ENCODE measurements at places on chromosomes 13 and 19. TPM values are rescaled to one million over a fixed set of nuclear protein-coding genes. Genes with fewer than 3 reads are reported as not detected.

The GSX1 gene
- not detected for total RNA-seq

The ANGPTL4 gene
- 4.4 TPM for total RNA-seq

The OR4F17 gene
- total RNA-seq, result not detected

The ZNF534 gene
- 0.20 TPM for total RNA-seq

The ZNF441 gene
- 26.4 TPM for total RNA-seq

The ZNF296 gene
- total RNA-seq, result 3.8 TPM

The ATP4B gene
- total RNA-seq, result not detected

The SLC27A5 gene
- 7.9 TPM for total RNA-seq

The GARIN5A gene
- 2.7 TPM for total RNA-seq

GRCh38 chr19:4448147-4448985 lies 9.2 kb downstream of the UBXN6 start:
- no peak for DNase-seq
- no peaks in the 10 kb centered on the region for H3K27me3 ChIP-seq
- no peak overlapping the region for H3K4me3 ChIP-seq
- H3K36me3 ChIP-seq, result peaks cover 83% of the 10 kb centered on the region
- H3K27ac ChIP-seq, result no peak overlapping the region

DNA sequence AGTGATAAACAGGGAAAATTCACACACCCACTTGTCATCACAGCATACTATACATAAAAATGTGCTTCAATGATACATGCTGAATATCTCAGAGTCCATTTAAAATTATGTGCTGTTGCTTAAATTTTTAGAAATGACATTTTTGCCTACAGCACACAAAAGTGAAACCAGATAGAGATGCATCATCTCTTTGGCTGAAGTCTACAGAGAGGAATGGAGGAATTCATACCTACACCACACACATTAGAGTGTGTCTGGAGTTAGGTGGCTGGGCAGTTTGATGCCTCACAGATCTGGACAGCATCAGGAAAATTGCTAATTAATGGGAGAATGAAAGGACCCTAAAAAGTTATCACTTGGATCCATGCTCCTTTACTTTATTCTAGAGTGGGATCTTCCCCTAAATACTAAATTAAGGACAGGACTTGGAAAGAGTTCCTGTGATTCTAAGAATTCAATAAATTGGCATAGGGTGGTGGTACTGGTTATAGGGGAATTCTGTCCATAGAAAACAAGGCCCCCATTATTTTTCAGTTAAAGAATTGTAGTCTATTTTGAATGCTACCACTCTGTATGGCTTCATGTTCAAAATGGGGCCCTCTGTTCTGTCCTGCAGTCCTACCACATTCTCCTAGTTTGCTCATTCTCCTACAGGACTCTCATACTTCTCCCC lies 41.3 kb downstream of the RCBTB2 start:
- no peak for DNase-seq
- no peaks in the 10 kb centered on the region for H3K36me3 ChIP-seq
- H3K4me1 ChIP-seq, result no peaks in the 10 kb centered on the region
- no peaks in the 10 kb centered on the region for H3K27me3 ChIP-seq
- H3K4me3 ChIP-seq, result no peak overlapping the region

GRCh38 chr19:17160908-17161307 lies 54.2 kb upstream of the USE1 start:
- peaks cover 34% of the 10 kb centered on the region for H3K36me3 ChIP-seq
- no peak overlapping the region for H3K27ac ChIP-seq
- no peaks in the 10 kb centered on the region for H3K4me1 ChIP-seq

DNA sequence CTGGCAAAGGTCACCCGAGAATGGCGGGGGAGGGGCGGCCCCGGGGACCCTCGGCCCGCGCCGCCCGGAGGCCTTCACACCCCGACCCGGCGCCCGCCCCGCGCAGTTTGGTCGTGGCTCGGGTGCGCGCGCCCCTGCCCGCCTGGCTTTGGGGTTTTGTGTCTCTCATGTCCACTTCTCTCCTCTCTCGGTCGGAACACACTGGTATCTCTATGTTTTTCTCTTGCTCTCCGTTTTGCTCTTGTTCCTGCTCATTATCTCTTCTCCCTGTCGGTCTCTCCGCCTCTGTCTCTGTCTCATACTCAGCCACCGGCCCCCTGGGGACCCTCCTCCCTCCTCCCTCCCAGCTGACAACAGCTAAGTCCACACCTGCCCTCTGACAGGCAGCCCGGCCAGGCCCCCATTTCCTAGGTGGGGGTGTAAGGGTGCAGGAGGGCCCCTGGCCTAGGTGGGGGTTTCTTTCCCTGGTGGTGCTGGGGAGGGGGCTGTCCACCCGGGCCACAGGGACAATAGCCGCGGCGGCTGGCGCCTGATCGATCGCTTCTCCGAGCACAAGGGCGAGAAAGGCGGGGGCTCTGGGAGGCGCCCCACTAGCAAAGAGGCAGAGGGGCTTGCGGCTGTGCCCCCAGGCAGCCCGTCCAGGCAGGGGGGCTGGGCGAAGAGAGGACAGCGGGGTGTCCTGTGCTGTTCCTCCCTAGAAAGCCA lies 2.3 kb downstream of the ONECUT3 start:
- DNase-seq, result no peak
- H3K27me3 ChIP-seq, result peaks cover 79% of the 10 kb centered on the region
- H3K4me1 ChIP-seq, result no peaks in the 10 kb centered on the region
- no peak overlapping the region for H3K4me3 ChIP-seq
- no peak overlapping the region for H3K27ac ChIP-seq

DNA sequence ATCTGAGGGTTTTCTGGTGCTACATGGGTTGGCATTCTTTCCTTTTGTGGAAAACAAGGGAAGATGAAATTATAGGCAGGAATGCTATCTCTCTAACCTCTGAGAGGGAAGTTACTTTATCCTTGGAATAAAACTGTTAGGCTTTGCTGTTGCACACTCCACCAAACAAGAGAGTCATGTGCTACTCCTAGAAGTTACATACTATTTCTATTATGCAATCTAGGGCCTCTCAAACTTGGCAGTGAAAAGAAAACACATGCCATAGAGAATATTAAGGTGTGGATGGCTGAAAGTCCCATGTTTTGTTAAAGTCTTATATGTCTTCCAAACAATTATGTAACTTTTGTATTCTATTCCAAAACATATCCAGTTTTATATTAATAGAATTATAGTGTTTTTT lies 367.9 kb downstream of the SLC7A1 start:
- H3K27ac ChIP-seq, result no peak overlapping the region
- no peak overlapping the region for H3K4me3 ChIP-seq
- no peaks in the 10 kb centered on the region for H3K4me1 ChIP-seq
- DNase-seq, result peak; percentile 33
- no peaks in the 10 kb centered on the region for H3K27me3 ChIP-seq

- H3K36me3 ChIP-seq, result no peaks in the 10 kb centered on the region
- no peak overlapping the region for H3K4me3 ChIP-seq
- H3K27ac ChIP-seq, result no peak overlapping the region
- H3K4me1 ChIP-seq, result no peaks in the 10 kb centered on the region
- DNase-seq, result no peak
- H3K27me3 ChIP-seq, result peaks cover 38% of the 10 kb centered on the region
Measured at GRCh38 chr19:40217027-40217810, 965 bp downstream of the TTC9B start.

GRCh38 chr19:334296-335071 lies 10.1 kb downstream of the MIER2 start:
- no peaks in the 10 kb centered on the region for H3K4me1 ChIP-seq
- H3K36me3 ChIP-seq, result peaks cover 18% of the 10 kb centered on the region
- no peak for DNase-seq

DNA sequence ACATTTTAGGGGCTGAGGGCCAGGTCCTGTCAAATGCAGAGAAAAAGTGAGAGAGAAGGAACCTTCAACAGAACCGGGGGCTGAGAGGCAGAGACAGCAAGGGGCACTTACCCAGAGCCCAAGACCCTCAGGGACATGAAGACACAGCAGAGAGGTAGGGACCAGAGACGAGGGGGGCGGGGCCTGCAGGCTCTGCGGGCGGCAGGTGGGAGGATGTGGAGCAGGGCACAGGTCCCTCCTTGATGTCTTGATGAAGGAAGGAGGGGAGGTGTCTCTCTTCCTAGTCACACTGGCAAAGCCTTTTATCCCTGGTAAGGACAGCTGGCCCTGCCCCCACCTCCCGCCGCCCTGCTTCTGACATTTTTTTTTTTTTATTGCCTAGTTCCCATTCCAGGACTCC lies at the start of gene KLK14:
Gene KLK14, minus strand, starts transcription at position 277 of the 400 bp plus-strand sequence. Its CDS starts 273 bp downstream, at position 4.
- no peak within 1 kb of the TSS for H3K4me3 ChIP-seq
- DNase-seq, result no peak
- H3K4me1 ChIP-seq, result no peaks in the 10 kb centered on the region
- no peaks in the 10 kb centered on the region for H3K27me3 ChIP-seq
- no peaks in the 10 kb centered on the region for H3K36me3 ChIP-seq

GRCh38 chr13:27172495-27172842 lies 858 bp upstream of the USP12 start:
- H3K27me3 ChIP-seq, result no peaks in the 10 kb centered on the region
- no peaks in the 10 kb centered on the region for H3K36me3 ChIP-seq
- H3K4me3 ChIP-seq, result no peak overlapping the region
- H3K27ac ChIP-seq, result peak overlapping the region; percentile 88

DNA sequence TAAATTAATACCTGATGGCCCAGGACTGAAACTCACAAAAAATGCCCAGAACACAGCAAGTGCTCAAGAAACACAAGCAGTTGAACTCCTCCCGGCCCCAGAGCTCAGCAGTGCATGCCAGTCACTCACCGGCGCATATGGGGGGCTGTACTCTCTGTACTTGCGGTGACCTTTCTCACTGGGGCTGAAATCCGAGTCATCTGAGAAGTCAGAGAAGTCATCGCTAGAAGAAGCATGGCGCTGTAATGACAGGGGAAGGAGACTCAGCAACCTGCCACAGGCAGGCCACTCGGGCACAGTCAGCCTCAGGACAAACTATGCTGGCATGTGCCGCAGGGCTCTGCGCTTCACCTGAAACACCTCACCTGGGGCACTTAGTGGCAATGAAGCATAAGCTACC lies 19.7 kb downstream of the ZC3H4 start:
- peaks cover 3% of the 10 kb centered on the region for H3K4me1 ChIP-seq
- H3K36me3 ChIP-seq, result peaks cover 29% of the 10 kb centered on the region
- H3K27me3 ChIP-seq, result no peaks in the 10 kb centered on the region

- H3K27me3 ChIP-seq, result no peaks in the 10 kb centered on the region
- peaks cover 4% of the 10 kb centered on the region for H3K36me3 ChIP-seq
- no peak for DNase-seq
- H3K27ac ChIP-seq, result no peak overlapping the region
- no peak overlapping the region for H3K4me3 ChIP-seq
Measured at GRCh38 chr19:21143428-21143827, 1.6 kb downstream of the ZNF431 start.

GRCh38 chr19:16807549-16808284 lies 21.5 kb upstream of the SIN3B start:
- no peaks in the 10 kb centered on the region for H3K4me1 ChIP-seq
- H3K36me3 ChIP-seq, result no peaks in the 10 kb centered on the region
- H3K27ac ChIP-seq, result no peak overlapping the region
- H3K27me3 ChIP-seq, result no peaks in the 10 kb centered on the region
- H3K4me3 ChIP-seq, result no peak overlapping the region

DNA sequence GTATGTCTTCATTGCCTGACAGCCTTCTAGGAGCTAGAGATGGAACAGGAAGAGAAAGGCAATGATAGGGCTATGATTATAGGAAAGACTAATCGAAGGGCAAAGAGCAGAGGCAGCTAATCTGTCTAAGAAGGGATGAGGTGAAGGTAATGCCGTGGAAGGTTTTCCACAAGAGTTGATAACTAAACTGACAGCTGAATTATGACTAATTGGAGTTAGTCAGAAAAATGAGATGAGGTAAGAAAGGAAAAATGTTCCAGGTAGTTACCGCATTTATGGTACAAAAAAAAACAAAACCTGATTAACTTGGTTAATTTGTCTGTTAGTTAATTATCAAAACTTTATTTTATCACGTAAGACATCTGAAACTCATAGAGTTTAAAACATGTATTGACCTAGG lies 260.3 kb downstream of the SLITRK6 start:
- no peak overlapping the region for H3K27ac ChIP-seq
- H3K4me3 ChIP-seq, result no peak overlapping the region
- no peaks in the 10 kb centered on the region for H3K4me1 ChIP-seq
- no peaks in the 10 kb centered on the region for H3K36me3 ChIP-seq

- no peaks in the 10 kb centered on the region for H3K36me3 ChIP-seq
- no peaks in the 10 kb centered on the region for H3K4me1 ChIP-seq
- no peak for DNase-seq
- H3K4me3 ChIP-seq, result no peak overlapping the region
- no peak overlapping the region for H3K27ac ChIP-seq
- no peaks in the 10 kb centered on the region for H3K27me3 ChIP-seq
Measured at GRCh38 chr19:3897936-3898335, 17.5 kb downstream of the ATCAY start.

DNA sequence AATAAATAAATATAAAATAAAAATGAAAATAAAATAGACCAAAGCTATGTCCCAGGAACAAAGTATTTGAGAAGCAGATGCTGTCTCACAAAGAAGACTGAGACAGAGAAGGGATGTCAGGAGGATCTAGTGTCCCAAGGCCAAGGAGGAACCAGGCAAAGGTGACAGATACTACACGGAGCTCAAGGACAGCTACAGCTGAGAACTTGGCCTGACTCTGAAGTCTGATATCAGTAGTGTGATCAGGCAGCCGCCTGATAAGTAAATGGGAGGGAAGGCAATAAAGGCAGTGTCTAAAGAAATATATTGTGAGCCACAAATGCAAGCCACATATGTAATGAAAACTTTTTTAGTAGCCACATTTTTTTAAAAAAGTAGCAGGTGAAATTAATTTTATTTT lies 20.4 kb upstream of the NANOS3 start:
- H3K36me3 ChIP-seq, result no peaks in the 10 kb centered on the region
- DNase-seq, result no peak
- H3K27ac ChIP-seq, result no peak overlapping the region

GRCh38 chr13:110475117-110475516 lies 86.4 kb downstream of the RAB20 start:
- no peak overlapping the region for H3K4me3 ChIP-seq
- peak; percentile 8 for DNase-seq
- no peaks in the 10 kb centered on the region for H3K27me3 ChIP-seq
- H3K4me1 ChIP-seq, result no peaks in the 10 kb centered on the region
- H3K36me3 ChIP-seq, result peaks cover 27% of the 10 kb centered on the region

DNA sequence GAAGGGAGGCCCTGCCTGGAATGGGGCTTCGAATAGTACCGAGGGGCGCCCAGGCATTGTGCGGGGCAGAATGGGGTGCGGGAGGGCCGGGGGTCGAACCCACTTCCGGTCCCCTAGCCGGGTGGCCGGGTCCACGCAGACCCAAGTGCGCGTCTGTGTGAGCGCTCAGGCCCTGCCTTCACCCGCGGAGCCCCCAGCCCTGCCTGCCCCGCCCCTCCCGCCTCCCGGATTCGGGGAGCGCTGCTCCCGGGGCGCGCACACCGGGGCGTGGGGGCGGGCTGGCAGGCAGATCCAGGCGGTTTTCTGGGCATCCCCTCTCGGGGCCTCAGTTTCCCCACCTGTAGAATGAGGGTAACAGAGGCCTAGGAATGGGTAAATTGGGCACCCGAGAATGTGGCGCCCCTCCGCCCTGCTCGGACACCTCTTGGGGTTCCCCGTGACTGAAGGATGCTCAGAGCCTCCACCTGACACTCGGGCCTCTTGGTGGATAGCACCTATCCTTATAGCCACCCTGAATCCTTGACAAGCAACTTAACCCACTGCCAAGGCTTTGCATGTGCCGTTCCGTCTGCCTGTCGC lies 682 bp downstream of the PIK3R2 start:
- H3K4me1 ChIP-seq, result peaks cover 18% of the 10 kb centered on the region
- DNase-seq, result no peak
- H3K27ac ChIP-seq, result peak overlapping the region; percentile 88
- peak overlapping the region; percentile 83 for H3K4me3 ChIP-seq
- H3K27me3 ChIP-seq, result no peaks in the 10 kb centered on the region
